ENCODE measurements at places on chromosomes 4 and X.

DNA sequence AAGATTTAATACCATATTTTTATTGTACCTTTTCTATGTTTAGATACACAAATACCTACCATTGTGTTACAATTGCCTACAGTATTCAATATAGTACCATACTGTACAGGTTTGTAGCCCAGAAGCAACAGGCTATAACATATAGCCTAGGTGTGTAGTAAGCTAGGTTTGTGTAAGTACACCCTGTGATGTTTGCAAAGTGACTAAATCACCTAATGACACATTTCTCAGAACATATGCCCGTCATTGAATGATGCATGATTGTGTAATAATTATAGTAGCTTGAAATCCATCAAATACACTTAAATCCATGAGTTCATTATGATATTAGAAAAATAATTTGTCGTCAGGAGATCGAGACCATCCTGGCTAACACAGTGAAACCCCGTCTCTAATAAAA is 30.8 kb downstream of the GAB3 start:
- DNase-seq, result no peak

- DNase-seq, result no peak
Measured at GRCh38 chr4:37719021-37719420, 32.8 kb upstream of the RELL1 start.

DNA sequence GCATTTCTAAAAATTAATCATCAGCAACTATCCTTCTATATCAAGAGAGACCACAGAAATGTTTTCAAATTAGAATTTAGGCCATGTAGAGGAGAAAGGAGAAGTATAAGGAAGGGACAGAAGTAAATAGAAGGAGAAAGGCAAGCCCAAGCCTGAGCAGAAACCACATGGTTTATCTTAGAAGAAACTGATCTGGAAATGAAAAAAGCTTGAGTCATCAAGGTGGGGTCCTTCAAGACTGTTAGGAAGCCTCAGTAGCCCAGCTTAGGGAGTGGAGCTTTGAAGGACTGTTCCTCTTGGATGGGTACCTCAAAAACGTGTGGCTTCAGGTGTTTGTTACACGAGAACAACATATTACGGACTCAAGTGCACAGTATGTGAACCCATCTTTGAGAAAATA is 4.5 kb downstream of the BMX start:
- DNase-seq, result no peak

GRCh38 chr4:185761352-185762235 is 50.4 kb downstream of the SORBS2 start:
- DNase-seq, result no peak

GRCh38 chrX:475926-476723 is 89.4 kb upstream of the PPP2R3B start:
- DNase-seq, result no peak

GRCh38 chrX:111170017-111170416 is 74.0 kb downstream of the PAK3 start:
- no peak for DNase-seq

DNA sequence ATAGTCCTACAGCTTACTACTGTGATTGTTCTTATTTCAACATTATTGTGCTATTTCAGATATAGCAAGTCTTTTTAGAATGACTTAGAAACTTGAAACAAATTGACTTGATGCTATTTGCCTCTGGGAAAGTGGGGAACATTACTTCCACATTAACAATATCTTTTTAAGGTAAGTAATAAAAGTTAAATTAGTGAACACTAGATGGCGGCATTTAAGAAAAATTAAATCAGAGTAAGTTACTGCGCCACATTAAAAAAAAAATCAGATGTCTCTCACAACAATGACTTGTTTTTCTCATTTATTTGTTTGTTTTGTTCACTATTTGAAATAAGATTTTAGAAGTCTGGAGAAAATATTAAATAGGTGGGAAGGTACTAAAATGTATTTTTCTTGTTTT is 1026.9 kb upstream of the SLIT2 start:
- DNase-seq, result no peak
